ENCODE measurements at places on chromosomes 5 and 9. TPM values are rescaled to one million over a fixed set of nuclear protein-coding genes. Genes with fewer than 3 reads are reported as not detected.

The PLPP1 gene
- total RNA-seq: 73.5 TPM

The SHB gene
- 13.9 TPM for total RNA-seq

- H3K36me3 ChIP-seq: no peaks in the 10 kb centered on the region
- H3K27me3 ChIP-seq: no peaks in the 10 kb centered on the region
- H3K4me3 ChIP-seq: no peak overlapping the region
Observed at GRCh38 chr9:36762958-36763357, 190.3 kb downstream of the MELK start.

GRCh38 chr5:158773161-158773560, 326.6 kb downstream of the EBF1 start:
- DNase-seq: peak; percentile 9
- no peak overlapping the region for H3K27ac ChIP-seq
- peaks cover 3% of the 10 kb centered on the region for H3K4me1 ChIP-seq
- H3K4me3 ChIP-seq: no peak overlapping the region
- H3K27me3 ChIP-seq: no peaks in the 10 kb centered on the region

DNA sequence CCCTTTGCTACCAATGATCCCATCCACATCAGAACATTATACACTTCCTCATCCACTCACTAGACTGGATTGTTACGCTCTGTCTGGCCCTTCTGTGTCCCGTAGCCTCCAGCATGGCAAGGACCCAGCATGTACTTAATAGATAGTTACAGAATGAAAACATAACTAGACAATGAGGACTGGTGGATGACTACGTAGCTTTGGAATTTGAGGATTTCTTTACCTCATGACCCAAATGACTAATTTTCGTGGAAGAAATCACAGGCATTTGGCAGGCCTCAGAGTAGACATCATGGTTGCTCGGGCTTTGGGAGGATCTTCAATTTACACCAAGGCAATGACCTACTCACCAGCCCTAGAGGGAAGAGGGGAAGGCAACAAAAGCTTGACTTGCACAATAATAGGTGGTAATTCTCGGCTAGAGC, 299.8 kb downstream of the TLE1 start:
- H3K4me1 ChIP-seq: peaks cover 10% of the 10 kb centered on the region
- peak overlapping the region; percentile 48 for H3K27ac ChIP-seq
- no peak overlapping the region for H3K4me3 ChIP-seq

- peak overlapping the region; percentile 70 for H3K27ac ChIP-seq
- H3K36me3 ChIP-seq: no peaks in the 10 kb centered on the region
- no peaks in the 10 kb centered on the region for H3K27me3 ChIP-seq
- no peaks in the 10 kb centered on the region for H3K4me1 ChIP-seq
Observed at GRCh38 chr5:98349251-98349989, 424.0 kb upstream of the RGMB start.

DNA sequence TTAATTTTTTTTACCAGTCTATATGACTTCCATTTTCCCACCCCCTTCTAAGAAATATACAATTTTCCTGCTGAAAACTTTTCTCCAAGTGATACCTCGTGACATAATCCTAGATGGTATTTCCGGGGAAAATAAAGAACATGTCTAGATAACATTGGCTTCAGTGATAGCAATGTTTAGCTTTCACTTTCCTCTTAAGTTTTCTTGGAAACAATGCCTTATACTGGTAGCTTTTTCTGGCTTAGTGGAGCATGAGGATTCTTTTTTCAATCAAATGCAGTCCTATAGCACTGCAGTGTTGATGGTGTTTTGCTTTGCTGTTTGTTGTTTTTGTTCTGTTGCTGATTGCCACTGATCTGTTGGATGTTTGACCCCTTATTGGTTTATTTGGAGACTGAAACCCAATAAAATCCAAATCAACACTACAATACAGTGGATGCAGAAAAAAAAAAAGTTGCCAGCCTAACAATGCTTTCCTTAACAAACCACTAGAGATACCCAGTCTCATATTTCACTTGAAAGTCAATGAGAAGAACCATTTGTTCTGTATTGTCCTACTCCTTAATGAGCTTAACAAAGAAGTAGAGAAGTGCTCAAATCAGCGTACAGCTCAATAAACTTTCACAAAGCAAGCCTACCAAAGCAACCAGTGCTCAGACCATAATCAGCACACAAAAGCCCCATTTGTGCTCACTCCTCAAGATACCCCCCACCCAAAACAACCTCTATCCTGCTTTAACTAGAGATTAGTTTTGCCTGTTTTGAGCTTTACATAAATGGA, 74.2 kb upstream of the GRAMD2B start:
- H3K4me3 ChIP-seq: no peak overlapping the region
- no peaks in the 10 kb centered on the region for H3K27me3 ChIP-seq
- H3K4me1 ChIP-seq: peaks cover 18% of the 10 kb centered on the region
- no peaks in the 10 kb centered on the region for H3K36me3 ChIP-seq
- no peak overlapping the region for H3K27ac ChIP-seq
- peak; percentile 42 for DNase-seq

GRCh38 chr9:120922404-120923195, 4.0 kb downstream of the TRAF1 start:
- H3K27ac ChIP-seq: no peak overlapping the region
- H3K4me1 ChIP-seq: peaks cover 8% of the 10 kb centered on the region
- no peaks in the 10 kb centered on the region for H3K36me3 ChIP-seq

DNA sequence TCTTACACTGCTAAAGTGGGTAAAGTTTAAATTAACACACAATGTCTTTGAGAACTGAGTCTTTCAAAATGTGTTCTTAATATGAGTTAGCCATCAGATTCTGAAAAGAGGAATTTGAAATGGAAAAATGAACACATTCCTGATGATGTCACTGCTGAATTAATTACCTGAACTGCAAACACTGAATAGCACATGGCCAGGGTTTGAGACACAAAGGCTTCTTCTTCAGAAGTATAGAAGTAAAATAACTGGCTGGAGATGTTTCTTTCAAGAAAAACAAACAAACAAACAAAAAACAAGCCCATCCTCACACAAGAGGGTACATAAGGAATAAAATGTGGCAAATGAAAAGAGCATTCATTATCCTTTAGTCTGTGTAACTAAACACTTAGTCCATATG, 7.1 kb downstream of the GLIS3 start:
- peak overlapping the region; percentile 61 for H3K27ac ChIP-seq
- H3K36me3 ChIP-seq: no peaks in the 10 kb centered on the region
- DNase-seq: no peak
- peaks cover 20% of the 10 kb centered on the region for H3K4me1 ChIP-seq
- H3K27me3 ChIP-seq: no peaks in the 10 kb centered on the region

- peaks cover 2% of the 10 kb centered on the region for H3K4me1 ChIP-seq
- H3K36me3 ChIP-seq: no peaks in the 10 kb centered on the region
- no peak overlapping the region for H3K27ac ChIP-seq
- no peak for DNase-seq
- H3K27me3 ChIP-seq: no peaks in the 10 kb centered on the region
Observed at GRCh38 chr5:53323511-53323910, 156.9 kb upstream of the FST start.

GRCh38 chr9:131776473-131776872, 36.6 kb upstream of the RAPGEF1 start:
- no peak overlapping the region for H3K4me3 ChIP-seq
- H3K27me3 ChIP-seq: peaks cover 2% of the 10 kb centered on the region
- H3K4me1 ChIP-seq: no peaks in the 10 kb centered on the region
- H3K36me3 ChIP-seq: no peaks in the 10 kb centered on the region
- no peak overlapping the region for H3K27ac ChIP-seq
